ENCODE measurements at places on chromosomes 1 and 21. TPM values are rescaled to one million over a fixed set of nuclear protein-coding genes. Genes with fewer than 3 reads are reported as not detected.

The PCAT6 gene
- total RNA-seq, result not detected

The C1QC gene
- 25.4 TPM for total RNA-seq

The PTGS2 gene
- 14.0 TPM for total RNA-seq

The ANGPTL3 gene
- not detected for total RNA-seq

The TGFBR3 gene
- 94.8 TPM for total RNA-seq

The PATJ gene
- 33.1 TPM for total RNA-seq

The HMGCS2 gene
- total RNA-seq, result 11.6 TPM

The C1orf21 gene
- 100 TPM for total RNA-seq

The CCDC17 gene
- total RNA-seq, result 0.85 TPM

DNA sequence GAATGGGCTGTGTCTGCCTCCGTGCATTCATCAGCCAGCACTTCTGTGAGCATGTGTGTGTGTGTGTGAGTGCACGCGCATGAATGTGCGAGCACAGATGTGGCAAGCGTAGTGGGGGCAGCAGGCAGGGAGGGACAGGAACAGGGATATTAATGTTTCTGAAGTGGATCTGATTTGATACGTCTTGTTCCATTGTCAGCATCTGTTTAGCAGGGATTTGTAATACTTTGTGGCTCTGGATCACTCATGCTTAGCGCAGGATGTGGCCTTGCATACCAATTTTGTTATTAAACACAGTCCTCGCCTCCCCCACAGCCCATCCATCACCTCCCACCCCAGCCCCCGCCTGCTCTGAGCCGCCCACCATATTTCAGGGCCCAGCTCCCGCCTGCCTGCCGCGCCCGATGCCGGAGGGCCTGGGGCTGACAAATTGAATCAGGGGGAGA lies 52.4 kb downstream of the TMEM53 start:
- no peak for DNase-seq

GRCh38 chr21:44790368-44790767 lies 11.3 kb downstream of the UBE2G2 start:
- no peak for DNase-seq

GRCh38 chr1:195960580-195960979 lies 647.7 kb downstream of the KCNT2 start:
- DNase-seq, result no peak

DNA sequence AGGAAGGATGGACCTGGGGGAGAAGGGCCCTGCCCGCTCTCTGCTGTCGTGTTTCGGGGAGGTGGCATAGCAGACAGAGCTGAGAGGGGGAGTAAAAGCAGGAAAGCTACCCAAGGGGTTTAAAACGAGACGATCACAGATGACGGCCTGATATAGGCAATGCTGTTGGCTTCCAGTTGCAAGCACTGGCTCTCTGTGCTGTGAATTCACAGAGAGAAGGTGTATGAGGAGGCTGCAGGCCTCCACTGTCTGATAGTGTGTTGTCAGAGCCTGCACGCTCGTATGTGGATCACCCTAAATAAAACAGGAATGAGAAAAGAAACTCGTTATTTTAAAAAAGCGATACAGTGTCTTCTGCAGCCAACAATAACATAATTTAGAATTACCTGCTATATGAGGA lies 57.4 kb downstream of the LGR6 start:
- DNase-seq, result no peak

- no peak for DNase-seq
Measured at GRCh38 chr1:232893481-232894313, 56.7 kb upstream of the NTPCR start.

GRCh38 chr1:66207484-66207883 lies 326.5 kb upstream of the SGIP1 start:
- DNase-seq, result no peak

DNA sequence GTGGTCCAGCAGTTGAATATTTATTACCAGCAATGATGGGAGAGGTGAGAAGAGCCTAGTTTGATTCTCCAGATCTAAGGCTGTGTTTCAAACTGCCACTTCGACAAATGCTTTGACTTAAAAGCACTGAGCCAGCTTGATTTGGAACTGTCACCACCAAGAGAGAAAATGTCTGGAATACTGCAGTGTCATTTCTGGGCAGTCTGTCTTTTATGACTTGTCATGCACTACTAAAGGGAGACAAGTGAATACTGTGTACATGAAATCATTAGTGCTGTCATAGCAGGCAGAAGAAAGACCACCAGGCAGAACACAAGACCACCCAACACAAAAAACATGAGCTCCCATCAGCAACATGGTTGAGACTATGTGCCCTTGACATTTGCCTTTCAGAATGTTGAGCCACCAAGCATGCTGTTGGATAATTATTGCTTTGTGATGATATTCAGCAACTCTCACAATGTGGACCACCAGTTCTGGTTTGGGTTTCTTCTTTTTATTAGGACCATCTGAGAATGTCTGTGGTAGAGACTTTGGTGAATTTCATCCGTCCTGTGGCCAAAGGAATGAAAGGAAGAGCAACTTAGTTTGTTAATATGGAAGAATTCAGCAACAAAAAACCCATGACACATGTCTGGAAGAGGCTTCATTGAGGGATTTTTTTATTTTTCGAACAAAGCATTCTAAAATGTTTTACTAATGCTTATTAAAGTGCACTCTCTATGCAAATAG lies 125.8 kb downstream of the NTMT2 start:
- DNase-seq, result no peak

DNA sequence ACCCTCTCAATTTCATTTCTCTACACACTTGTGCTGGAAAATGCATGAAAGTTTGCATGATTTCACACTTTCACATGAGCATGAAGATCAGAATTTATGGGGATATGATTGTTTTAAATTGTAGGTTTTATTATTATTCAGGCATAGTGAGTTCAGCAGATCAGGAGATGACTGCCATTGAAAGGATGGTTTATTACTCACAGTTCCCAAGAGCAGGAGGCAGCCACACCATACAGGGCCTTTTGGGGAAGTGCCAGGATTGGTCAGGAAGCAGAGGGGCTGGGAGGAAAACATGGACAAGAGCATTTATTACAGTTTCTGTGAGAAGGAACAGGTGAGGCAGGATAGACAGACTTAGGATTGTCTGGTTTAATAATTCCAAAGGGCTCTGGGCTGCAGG lies 114.6 kb upstream of the KCNJ15 start:
- no peak for DNase-seq

DNA sequence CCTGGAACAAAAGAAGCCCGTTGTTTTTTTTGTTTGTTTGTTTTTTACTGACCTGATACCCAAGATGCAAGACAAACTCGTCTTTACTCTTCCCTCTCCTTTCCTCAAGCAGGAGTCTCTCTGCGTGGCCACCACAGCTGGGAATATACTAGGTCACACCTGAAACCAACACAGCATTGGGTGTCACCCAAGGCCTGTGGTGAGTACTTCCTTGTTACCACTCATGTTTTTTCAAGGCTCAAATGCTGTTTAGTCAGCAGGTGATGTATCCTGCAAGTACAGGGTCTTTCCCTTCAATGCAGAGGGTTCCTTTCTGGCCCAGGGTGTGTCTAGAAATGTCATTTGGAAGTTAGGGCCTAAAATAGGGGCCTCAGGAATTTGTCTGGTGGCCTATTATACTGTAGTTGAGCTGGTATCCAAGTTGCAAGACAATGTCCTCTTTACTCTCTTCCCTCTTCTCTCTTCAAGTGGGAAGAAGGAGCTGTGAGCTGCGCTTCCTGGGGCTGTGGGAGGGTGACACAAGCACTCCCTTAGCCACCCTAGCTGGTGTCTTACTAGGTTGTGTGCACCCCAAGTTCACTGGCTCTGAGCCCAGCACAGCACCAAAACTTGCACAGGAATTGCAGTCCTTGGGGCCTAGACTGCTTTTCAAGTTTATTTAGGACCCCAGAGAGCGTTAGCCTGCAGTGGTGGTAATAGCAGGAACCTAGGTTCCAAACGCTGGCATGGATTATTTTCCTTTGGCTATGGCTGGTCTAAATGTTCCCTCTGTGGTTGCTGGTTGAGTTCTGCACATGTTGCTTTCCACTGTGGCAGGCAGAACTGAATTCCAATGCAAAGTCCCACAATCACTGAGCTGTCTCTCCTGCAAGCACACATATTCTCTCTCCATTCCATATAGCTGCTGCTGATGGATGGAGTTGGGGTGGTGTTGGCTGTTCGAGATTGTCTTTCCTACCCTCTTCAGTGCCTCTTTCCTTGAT lies 91.4 kb upstream of the LYPLAL1 start:
- DNase-seq, result no peak

DNA sequence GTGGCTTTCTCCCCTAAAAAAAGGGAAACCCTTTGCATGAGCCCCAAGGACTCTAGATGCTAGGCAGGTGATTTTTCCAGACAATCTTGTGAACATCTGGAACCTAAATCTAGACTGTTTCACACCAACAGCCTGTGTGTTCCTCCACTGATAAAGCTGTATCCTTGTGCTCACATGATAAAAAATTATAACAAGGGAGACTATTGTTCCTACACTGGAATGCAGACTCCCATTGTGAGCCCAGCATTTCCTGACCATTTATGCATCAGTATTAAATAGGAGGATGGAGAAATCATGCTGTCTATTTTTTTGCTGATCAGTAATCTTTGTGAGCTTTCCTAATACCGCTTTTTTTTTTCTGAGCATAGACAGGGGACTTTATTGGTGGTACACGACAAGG lies 52.5 kb downstream of the ZNF697 start:
- DNase-seq, result no peak

GRCh38 chr1:16080422-16081150 lies 7.1 kb upstream of the FAM131C start:
- no peak for DNase-seq

GRCh38 chr1:218671573-218671972 lies 326.4 kb downstream of the TGFB2 start:
- DNase-seq, result no peak
